ENCODE measurements at places on chromosomes 5 and 9. TPM values are rescaled to one million over a fixed set of nuclear protein-coding genes. Genes with fewer than 3 reads are reported as not detected.

- H3K27me3 ChIP-seq = no peaks in the 10 kb centered on the region
- no peak overlapping the region for H3K27ac ChIP-seq
- no peaks in the 10 kb centered on the region for H3K4me1 ChIP-seq
- H3K4me3 ChIP-seq = no peak overlapping the region
Measured at GRCh38 chr9:14749741-14750211, 27.2 kb upstream of the CER1 start.

DNA sequence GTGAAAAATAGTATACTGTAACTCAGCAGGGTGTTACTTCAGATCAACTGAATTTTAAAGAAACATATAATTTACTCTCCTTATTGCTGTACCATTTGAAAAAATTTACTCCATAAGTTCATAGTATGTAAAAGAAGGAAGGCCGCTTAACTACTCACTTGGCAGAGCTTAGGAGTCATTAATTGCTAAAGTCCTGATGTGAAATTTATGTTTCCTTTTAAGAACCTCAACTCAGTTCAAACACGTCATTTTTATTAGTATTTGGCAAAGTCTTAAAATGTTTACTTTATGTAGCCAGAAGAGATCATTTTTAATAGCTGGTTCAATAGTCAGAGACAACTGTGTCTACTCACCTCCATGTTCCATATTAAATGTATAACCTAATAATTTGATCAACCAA, 268.6 kb downstream of the CDH10 start:
- H3K4me1 ChIP-seq = no peaks in the 10 kb centered on the region
- no peaks in the 10 kb centered on the region for H3K36me3 ChIP-seq
- H3K4me3 ChIP-seq = no peak overlapping the region
- no peaks in the 10 kb centered on the region for H3K27me3 ChIP-seq
- no peak for DNase-seq
- no peak overlapping the region for H3K27ac ChIP-seq

Gene CHSY3
- 7.3 TPM for total RNA-seq

Gene SLU7
- total RNA-seq = 103 TPM

Gene PDE6A
- total RNA-seq = not detected

Gene C9orf153
- total RNA-seq = not detected

Gene VLDLR
- 3.1 TPM for total RNA-seq

GRCh38 chr5:22887566-22887965, 34.4 kb upstream of the CDH12 start:
- no peaks in the 10 kb centered on the region for H3K4me1 ChIP-seq
- DNase-seq = no peak
- H3K27me3 ChIP-seq = no peaks in the 10 kb centered on the region
- no peak overlapping the region for H3K4me3 ChIP-seq
- no peak overlapping the region for H3K27ac ChIP-seq

Gene OTP
- total RNA-seq = not detected

DNA sequence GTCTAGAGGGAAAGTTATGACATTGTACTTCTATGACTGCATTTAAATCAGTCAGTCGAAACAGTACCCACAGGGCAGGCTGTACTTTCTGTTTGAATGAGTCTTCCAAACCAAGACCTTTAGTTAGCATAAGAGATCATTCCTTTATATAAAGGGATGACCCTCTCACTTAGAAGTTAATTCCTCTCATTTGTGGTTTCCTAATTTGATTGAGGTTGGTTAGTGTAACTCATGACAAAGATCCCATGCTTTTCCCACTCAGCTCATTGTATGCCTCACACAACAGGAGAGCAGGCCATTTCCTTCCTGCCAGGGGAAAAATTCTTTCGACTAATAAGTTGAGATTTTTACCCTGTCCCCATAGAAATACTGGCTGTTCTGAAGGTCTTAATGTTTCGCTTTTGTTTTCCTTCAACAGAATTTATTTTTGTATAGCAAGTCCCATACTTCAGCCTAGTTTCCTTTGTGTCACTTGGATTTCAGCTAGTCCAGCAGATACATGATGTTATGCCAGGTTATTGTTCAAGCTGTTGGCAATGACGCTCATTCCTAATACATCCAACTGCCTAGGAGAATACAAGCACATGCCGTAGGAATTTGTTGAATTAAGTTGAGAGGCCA, 500.7 kb downstream of the SPATA31D1 start:
- H3K27me3 ChIP-seq = no peaks in the 10 kb centered on the region
- H3K4me3 ChIP-seq = no peak overlapping the region
- no peaks in the 10 kb centered on the region for H3K36me3 ChIP-seq
- peak overlapping the region; percentile 43 for H3K27ac ChIP-seq

Gene COL27A1
- 7.6 TPM for total RNA-seq

Gene PAX5
- under 0.01 TPM for total RNA-seq

Gene STK32A
- 2.7 TPM for total RNA-seq

DNA sequence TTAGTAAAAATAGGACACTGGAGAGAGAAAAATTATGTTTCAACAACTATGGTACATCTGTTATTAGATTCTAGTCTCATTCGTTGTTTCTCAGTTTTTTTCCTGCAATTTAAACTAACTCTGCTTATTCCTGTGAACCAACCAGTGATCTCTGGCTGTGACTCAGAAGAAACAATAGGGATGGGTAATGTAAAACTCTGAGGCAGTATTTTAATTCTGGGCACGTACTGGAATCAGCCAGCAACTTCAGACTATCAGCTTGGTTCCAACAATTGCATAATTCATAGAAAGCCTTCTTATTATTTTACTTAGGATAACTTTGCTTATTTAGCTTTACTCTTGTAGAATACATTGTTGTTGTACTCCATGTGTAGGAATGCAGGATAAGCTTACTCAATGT, 28.8 kb downstream of the MLLT3 start:
- no peaks in the 10 kb centered on the region for H3K27me3 ChIP-seq
- H3K4me1 ChIP-seq = no peaks in the 10 kb centered on the region
- no peak overlapping the region for H3K27ac ChIP-seq
- no peak for DNase-seq

- H3K27ac ChIP-seq = no peak overlapping the region
- H3K4me1 ChIP-seq = no peaks in the 10 kb centered on the region
- DNase-seq = no peak
- H3K36me3 ChIP-seq = no peaks in the 10 kb centered on the region
- no peaks in the 10 kb centered on the region for H3K27me3 ChIP-seq
Measured at GRCh38 chr5:154618696-154619095, 136.5 kb upstream of the LARP1 start.

Gene PCDHGB7
- 17.8 TPM for total RNA-seq

GRCh38 chr9:35431467-35431866, 58.4 kb upstream of the RUSC2 start:
- no peak overlapping the region for H3K4me3 ChIP-seq

DNA sequence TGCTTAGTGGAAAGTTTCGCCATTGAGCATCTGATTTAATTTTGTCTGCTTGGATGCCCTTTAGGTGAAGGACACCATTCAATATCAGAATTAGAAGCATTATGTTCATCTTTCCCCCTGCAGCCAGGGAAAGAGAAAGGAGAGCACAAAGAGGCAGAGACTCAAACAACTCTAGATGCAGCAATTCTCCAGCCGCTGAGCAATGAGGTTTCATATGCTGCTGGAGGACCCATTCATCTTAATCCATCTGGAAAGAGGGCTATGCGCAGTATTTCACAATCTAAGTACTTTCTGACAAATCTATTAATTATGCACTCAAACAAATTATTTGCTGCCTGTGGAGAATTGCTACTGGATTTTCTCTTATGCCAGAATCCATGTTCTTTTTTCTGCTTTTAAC, 527.0 kb upstream of the TUSC1 start:
- H3K27ac ChIP-seq = no peak overlapping the region
- H3K36me3 ChIP-seq = no peaks in the 10 kb centered on the region
- H3K4me1 ChIP-seq = no peaks in the 10 kb centered on the region
- H3K27me3 ChIP-seq = no peaks in the 10 kb centered on the region
- DNase-seq = no peak

- no peak overlapping the region for H3K4me3 ChIP-seq
- H3K4me1 ChIP-seq = no peaks in the 10 kb centered on the region
- H3K36me3 ChIP-seq = peaks cover 16% of the 10 kb centered on the region
- no peaks in the 10 kb centered on the region for H3K27me3 ChIP-seq
Measured at GRCh38 chr5:177154003-177154643, 20.6 kb downstream of the NSD1 start.

GRCh38 chr9:38334234-38334633, 58.3 kb upstream of the ALDH1B1 start:
- no peak for DNase-seq
- H3K4me3 ChIP-seq = no peak overlapping the region
- H3K4me1 ChIP-seq = no peaks in the 10 kb centered on the region
- no peak overlapping the region for H3K27ac ChIP-seq

- peak overlapping the region; percentile 87 for H3K27ac ChIP-seq
- no peaks in the 10 kb centered on the region for H3K27me3 ChIP-seq
- H3K4me1 ChIP-seq = peaks cover 20% of the 10 kb centered on the region
- H3K4me3 ChIP-seq = peak overlapping the region; percentile 58
Measured at GRCh38 chr5:53560028-53560427, 411 bp upstream of the NDUFS4 start.

- no peak for DNase-seq
- no peaks in the 10 kb centered on the region for H3K36me3 ChIP-seq
- H3K27me3 ChIP-seq = no peaks in the 10 kb centered on the region
- H3K4me3 ChIP-seq = no peak overlapping the region
Measured at GRCh38 chr9:83204047-83204446, 141.1 kb upstream of the RASEF start.

GRCh38 chr9:94675008-94675881, 35.9 kb upstream of the FBP1 start:
- H3K27ac ChIP-seq = peak overlapping the region; percentile 42
- H3K4me3 ChIP-seq = no peak overlapping the region
- no peak for DNase-seq
- H3K36me3 ChIP-seq = no peaks in the 10 kb centered on the region
- no peaks in the 10 kb centered on the region for H3K27me3 ChIP-seq

GRCh38 chr9:114285166-114285867, 37.6 kb upstream of the ORM1 start:
- H3K27me3 ChIP-seq = no peaks in the 10 kb centered on the region
- no peak overlapping the region for H3K27ac ChIP-seq
- no peaks in the 10 kb centered on the region for H3K36me3 ChIP-seq
- H3K4me1 ChIP-seq = no peaks in the 10 kb centered on the region
- no peak overlapping the region for H3K4me3 ChIP-seq

Gene PCDHB12
- 0.39 TPM for total RNA-seq

GRCh38 chr9:93520523-93520922, 55.9 kb upstream of the PHF2 start:
- no peak for DNase-seq
- no peaks in the 10 kb centered on the region for H3K4me1 ChIP-seq
- peaks cover 5% of the 10 kb centered on the region for H3K36me3 ChIP-seq
- no peak overlapping the region for H3K4me3 ChIP-seq
- no peak overlapping the region for H3K27ac ChIP-seq
- no peaks in the 10 kb centered on the region for H3K27me3 ChIP-seq

- H3K27ac ChIP-seq = no peak overlapping the region
- DNase-seq = no peak
- H3K4me1 ChIP-seq = no peaks in the 10 kb centered on the region
- no peak overlapping the region for H3K4me3 ChIP-seq
- no peaks in the 10 kb centered on the region for H3K27me3 ChIP-seq
Measured at GRCh38 chr5:134252671-134253070, 26.8 kb upstream of the PPP2CA start.

GRCh38 chr5:56565644-56566043, 249.7 kb upstream of the MAP3K1 start:
- no peak overlapping the region for H3K27ac ChIP-seq
- no peaks in the 10 kb centered on the region for H3K36me3 ChIP-seq
- no peak overlapping the region for H3K4me3 ChIP-seq

DNA sequence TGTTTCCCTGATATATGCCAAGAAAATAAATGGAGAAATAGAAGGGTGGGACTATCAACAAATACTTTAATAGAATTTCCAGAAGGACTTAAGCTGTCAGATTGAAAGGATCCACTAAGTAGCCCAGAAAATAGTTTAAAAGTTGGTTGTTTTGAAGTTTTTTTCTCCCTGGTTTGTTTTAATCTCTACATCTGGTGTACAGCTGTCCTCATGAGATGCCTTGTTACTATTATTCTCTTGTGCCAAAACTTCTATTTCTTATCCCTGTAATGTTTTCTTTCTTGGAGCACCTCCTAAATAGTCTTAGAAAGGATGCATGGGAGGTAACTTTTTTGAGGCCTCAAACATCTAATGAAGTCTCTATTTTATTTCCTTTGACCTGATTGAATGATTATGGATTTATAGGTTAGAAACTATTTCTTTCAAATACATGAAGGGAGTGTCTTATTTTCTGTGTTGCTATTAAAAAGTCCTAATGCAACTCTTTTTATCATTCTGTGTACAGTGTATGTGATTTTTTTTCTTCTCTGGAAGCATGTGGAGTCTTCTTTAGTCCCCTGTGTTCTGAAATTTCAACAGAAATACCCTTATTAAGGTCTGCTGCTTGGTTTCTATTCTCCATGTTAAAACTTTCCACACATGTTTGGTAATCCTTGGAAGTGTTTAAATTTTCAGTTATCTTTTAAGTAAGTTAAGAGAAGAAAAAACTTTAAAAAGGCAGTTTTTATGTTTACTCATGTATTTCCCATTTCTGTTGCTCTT, 140.0 kb upstream of the CDKN2B start:
- no peaks in the 10 kb centered on the region for H3K4me1 ChIP-seq
- H3K36me3 ChIP-seq = no peaks in the 10 kb centered on the region
- H3K27me3 ChIP-seq = no peaks in the 10 kb centered on the region
- H3K4me3 ChIP-seq = no peak overlapping the region
- no peak overlapping the region for H3K27ac ChIP-seq

Gene POLR3G
- 1.9 TPM for total RNA-seq

DNA sequence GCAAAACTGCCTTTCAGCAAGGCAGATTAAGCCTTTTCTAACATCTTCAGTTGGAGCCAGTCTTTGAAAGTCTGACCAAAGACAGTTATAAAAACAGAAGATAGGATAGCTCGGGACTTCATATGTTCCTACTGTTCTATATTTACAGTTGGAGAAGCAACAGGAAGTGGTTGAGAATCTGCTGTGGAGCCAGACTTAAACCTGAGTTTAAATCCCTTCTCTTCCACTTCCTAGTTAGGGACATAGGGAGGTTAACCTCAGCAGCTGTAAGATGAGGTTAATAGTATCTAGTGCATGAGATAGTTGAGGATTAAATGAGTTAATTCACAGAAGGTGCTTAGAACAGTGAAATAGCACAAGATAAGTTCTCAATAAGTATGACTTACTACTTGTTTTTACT, 84.5 kb upstream of the FREM1 start:
- peaks cover 13% of the 10 kb centered on the region for H3K4me1 ChIP-seq
- H3K27ac ChIP-seq = no peak overlapping the region
- H3K36me3 ChIP-seq = no peaks in the 10 kb centered on the region

- H3K27ac ChIP-seq = no peak overlapping the region
- no peaks in the 10 kb centered on the region for H3K36me3 ChIP-seq
- DNase-seq = no peak
- no peaks in the 10 kb centered on the region for H3K27me3 ChIP-seq
- peaks cover 9% of the 10 kb centered on the region for H3K4me1 ChIP-seq
Measured at GRCh38 chr5:168274406-168274805, 17.0 kb upstream of the WWC1 start.

DNA sequence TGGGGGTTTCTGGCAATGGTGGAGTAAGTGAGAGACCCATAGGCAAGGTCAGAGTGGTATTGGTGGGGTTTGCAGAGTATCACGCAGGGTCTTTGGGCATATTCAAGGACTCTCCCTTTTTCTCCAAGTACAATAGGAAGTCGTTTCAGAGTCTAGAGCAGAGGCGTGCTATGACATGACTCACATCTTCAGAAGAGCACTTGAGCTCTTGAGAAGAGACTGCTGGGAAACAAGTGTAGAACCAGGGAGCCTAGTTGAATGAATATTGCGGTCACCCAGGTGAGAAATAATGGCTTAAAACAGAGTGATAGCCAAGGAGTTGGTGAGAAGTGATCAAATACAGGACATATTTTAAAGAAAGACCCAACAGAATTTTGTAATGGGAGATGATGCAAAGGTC, 813.4 kb downstream of the TLE1 start:
- no peak for DNase-seq
- H3K36me3 ChIP-seq = no peaks in the 10 kb centered on the region
- no peak overlapping the region for H3K4me3 ChIP-seq
- H3K27me3 ChIP-seq = no peaks in the 10 kb centered on the region
- H3K4me1 ChIP-seq = no peaks in the 10 kb centered on the region
